ENCODE measurements at places on chromosomes 7 and 10.

DNA sequence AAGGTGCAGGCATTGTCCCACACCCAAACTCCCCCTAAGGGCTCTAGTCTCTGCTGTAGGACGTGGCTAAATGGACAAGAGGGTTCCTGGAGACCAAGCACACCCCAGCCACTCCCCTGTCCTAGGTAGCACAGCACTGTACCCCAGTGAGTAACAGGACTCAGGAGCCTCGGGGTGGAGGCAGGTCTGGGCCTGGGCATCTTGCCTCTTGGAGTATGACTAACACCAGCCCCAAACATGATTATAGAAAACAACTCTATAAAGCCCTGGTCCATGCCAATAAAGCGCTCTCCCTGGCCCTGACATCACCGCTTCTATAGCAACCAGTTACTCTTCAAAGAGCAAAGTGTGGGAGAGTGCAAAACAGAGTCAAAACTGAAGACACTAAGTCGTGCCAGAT, 195.0 kb downstream of the CALN1 start:
- DNase-seq: no peak

GRCh38 chr10:48249004-48249762, 25.3 kb downstream of the FRMPD2 start:
- no peak for DNase-seq

- DNase-seq: no peak
Observed at GRCh38 chr10:62814756-62815380, 1.3 kb downstream of the EGR2 start.

DNA sequence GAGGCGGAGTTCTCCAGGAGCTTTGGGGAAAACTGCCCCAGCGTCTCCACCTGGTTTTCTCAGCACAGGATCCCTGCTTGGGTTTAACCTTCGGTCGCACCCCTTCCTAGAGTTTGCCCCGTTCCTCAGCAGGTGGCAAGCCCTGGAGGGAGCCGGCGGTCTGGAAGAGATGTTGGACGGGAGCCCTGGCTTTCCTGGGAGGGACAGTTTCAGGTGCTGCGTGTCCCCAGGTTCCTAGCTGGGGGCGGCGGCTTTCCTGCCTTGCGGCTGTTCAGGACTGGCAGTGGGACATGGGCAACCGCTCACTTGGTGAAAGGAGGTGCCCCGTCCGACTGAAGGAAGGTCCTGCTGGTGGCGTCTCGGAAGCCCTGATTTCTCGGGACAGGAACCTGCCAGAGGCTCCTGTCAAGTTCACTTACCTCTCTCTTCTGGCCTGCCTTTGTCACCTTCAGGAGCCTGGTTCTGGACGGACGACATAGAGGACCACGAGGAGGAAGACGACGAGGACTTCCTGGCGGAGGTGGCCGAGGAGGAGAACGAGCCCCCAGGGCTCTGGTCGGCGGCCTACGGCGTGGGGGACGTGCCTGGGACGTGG, 14.8 kb downstream of the ZNF316 start:
- DNase-seq: no peak

DNA sequence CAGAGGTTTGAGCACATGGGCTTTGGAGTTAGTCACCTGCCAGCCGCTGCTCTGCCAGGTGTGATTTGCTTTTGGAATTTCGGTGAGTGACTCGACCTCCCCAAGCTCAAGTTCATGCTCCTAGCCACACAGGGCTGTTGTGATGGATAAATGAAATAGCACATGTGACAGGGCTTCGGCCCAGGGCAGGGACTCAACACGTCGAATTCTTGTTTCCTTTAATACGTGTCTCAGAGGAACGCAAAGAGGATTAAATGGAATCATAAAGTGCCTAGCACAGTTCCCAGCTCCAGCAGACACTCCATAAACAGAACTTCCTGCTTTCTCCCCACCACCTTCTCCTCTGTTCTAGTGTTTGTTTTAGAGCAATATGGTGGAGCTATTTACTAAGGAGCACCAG, 88.3 kb upstream of the CHST15 start:
- no peak for DNase-seq

DNA sequence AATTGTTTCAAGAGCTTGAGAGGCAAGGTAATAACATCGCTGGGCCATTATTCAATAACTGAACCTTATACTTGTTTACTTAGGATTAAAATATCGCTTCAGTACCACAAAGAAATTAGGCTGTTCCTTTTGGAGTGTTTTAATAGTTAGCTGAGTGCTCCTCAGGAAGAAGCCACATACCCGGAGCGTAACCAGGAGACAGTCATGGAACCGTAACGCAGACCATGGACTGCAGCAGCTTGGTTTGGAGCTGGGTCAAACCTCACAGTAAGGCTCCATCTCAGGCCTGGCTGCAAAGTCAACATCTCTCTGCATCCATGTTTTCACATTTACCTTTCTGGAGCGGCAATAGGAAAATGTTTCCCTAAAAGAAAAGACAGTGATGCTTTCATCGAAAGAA, 599.0 kb downstream of the TNS3 start:
- no peak for DNase-seq

GRCh38 chr10:90389876-90390275, 468.0 kb downstream of the HTR7 start:
- DNase-seq: no peak

Measured in stimulated activated CD4-positive, alpha-beta T cell treated with anti-CD3 and anti-CD28 coated beads, Interleukin-15, amount 100 ng/mL, for 48 hours (primary cell).